Left ventricle myocardium inferior (tissue), 1 donor: ENCODE measurements at places on chromosomes 7 and 10. TPM values are rescaled to one million over a fixed set of nuclear protein-coding genes. Genes with fewer than 3 reads are reported as not detected.

- no peaks in the 10 kb centered on the region for H3K27me3 ChIP-seq
- H3K4me3 ChIP-seq, result no peak overlapping the region
- H3K36me3 ChIP-seq, result no peaks in the 10 kb centered on the region
- DNase-seq, result no peak
- H3K27ac ChIP-seq, result no peak overlapping the region
These were observed 101.3 kb downstream of the MDFIC start for GRCh38 chr7:115023219-115023618.

DNA sequence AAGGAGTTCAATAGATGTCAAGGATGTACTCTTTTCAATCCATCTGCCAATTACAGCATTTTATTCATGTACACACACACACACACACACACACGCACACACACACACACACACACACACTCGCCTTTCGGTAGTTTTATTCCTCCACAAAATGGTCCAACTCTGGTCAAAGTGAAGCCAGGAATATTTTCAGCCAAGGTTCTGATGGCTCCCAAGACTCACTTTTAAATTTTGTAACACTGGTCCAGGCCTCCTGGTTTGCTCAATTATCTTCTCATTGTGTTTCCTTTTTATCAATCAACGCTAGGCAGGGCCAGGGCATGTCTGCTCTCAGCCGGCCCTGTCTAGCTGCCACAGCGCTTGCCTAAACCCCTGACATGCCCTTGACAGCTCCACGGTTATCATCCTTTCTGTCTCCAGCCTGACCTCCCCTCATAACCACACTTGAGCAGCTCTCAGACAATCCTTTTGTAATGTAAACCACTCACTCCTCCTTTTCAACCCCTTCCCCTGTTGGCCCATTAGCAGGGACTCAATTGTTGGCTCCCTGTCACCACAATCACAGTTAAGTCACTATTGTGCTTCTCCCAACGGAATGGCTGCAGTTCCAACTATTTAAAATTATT, 115.1 kb downstream of the ICA1 start:
- H3K4me3 ChIP-seq, result no peak overlapping the region
- no peak overlapping the region for H3K27ac ChIP-seq
- H3K4me1 ChIP-seq, result peaks cover 24% of the 10 kb centered on the region
- H3K36me3 ChIP-seq, result peaks cover 12% of the 10 kb centered on the region
- no peak for DNase-seq

GRCh38 chr7:68613405-68613804, 984.9 kb upstream of the AUTS2 start:
- no peaks in the 10 kb centered on the region for H3K36me3 ChIP-seq
- DNase-seq, result no peak
- H3K4me3 ChIP-seq, result no peak overlapping the region
- H3K4me1 ChIP-seq, result no peaks in the 10 kb centered on the region

- H3K4me3 ChIP-seq, result peak overlapping the region; percentile 86
- H3K27me3 ChIP-seq, result no peaks in the 10 kb centered on the region
- H3K27ac ChIP-seq, result peak overlapping the region; percentile 92
- DNase-seq, result no peak
- H3K4me1 ChIP-seq, result peaks cover 96% of the 10 kb centered on the region
- peaks cover 4% of the 10 kb centered on the region for H3K36me3 ChIP-seq
These were observed 1.8 kb downstream of the PFKP start for GRCh38 chr10:3068968-3069737.

DNA sequence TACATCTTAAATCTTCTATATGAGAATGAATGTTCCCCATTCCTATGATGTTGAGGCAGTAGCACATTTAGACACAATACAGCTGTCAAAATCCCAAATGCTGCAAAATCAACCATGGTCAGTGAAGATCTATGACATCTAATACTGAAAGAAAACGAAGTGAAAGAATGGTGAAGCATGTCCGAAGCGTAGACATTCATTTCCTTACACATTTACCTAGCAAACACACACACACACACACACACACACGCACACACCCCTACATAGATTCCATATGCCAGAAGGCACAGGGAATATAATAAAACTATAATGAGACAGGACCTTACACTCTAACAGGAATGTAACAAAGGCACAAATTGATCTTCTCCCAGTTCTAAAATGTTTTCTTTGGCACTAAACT, 32.5 kb downstream of the CCDC6 start:
- no peak for DNase-seq
- peaks cover 44% of the 10 kb centered on the region for H3K4me1 ChIP-seq
- H3K27ac ChIP-seq, result no peak overlapping the region
- no peak overlapping the region for H3K4me3 ChIP-seq

DNA sequence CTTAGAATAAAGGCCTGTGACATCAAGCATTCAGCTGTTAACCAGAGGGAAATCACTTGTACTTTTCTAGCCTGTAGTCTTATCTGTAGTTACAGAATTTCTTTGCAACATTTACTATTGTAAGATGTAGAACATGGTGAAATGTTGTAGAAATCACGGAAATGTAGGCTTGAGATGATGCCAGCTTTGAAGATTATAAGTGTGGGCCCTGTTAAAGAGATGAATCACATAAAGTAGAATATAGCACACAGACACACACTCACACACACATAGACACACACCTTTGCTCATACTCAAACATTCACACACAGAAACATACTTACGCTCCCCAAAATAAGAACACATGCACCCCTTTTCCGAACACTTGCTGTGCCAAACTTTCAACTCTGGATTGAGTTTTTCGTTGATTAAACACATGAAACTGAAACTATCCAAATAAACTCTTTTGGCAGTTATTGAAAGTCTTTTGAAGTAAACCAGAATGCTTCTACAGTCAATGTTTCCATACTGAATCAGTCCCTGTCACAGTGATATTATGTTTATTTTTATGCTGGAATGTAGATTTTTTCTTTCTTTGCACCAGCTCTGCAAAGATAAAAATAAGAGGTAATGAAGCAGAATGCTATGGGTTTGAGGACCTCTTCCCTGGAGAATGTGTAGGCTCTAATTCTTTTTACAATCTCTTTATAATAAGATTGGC, 230.3 kb upstream of the MEOX2 start:
- H3K27ac ChIP-seq, result no peak overlapping the region
- H3K27me3 ChIP-seq, result no peaks in the 10 kb centered on the region
- no peaks in the 10 kb centered on the region for H3K4me1 ChIP-seq
- H3K36me3 ChIP-seq, result no peaks in the 10 kb centered on the region
- no peak overlapping the region for H3K4me3 ChIP-seq

The MBLAC1 gene
- 2.0 TPM for total RNA-seq

The PILRA gene
- 2.0 TPM for total RNA-seq

The CASD1 gene
- 19.2 TPM for total RNA-seq
